ENCODE measurements at places on chromosomes 4 and X. TPM values are rescaled to one million over a fixed set of nuclear protein-coding genes. Genes with fewer than 3 reads are reported as not detected.

The CDX4 gene
- not detected for polyA plus RNA-seq

The POU4F2 gene
- not detected for polyA plus RNA-seq

The UGT2B10 gene
- not detected for polyA plus RNA-seq

The BEX5 gene
- not detected for polyA plus RNA-seq

The MSMO1 gene
- polyA plus RNA-seq = 70.9 TPM

The BEND4 gene
- polyA plus RNA-seq = not detected

The ANXA10 gene
- polyA plus RNA-seq = 0.27 TPM
